ENCODE measurements at places on chromosomes 2 and 18.

- no peak for DNase-seq
Observed at GRCh38 chr2:236661061-236661761, 91.6 kb downstream of the ACKR3 start.

DNA sequence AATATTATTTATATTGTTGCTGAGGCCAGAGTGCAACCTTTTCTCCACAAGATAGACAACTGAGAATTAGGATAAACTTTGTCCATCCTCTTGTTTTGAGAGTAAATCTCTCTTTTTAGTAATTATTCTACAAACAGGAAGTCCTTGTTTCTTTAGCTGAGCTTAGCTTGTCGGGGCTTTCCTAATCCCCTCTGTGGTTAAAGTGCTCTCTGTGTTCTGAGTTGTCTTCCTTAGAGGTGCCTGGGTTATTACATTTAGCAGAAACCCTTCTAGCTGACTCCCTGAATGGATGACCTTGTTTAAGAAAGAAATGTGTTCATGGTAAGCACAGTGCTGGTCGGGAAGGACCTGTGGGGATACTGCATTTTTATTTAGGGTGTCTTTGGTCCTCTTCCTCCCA lies 12.7 kb downstream of the USP39 start:
- DNase-seq = no peak

- no peak for DNase-seq
Observed at GRCh38 chr2:50974940-50975339, 57.0 kb downstream of the NRXN1 start.

- DNase-seq = no peak
Observed at GRCh38 chr2:184517402-184517801, 80.9 kb upstream of the ZNF804A start.

DNA sequence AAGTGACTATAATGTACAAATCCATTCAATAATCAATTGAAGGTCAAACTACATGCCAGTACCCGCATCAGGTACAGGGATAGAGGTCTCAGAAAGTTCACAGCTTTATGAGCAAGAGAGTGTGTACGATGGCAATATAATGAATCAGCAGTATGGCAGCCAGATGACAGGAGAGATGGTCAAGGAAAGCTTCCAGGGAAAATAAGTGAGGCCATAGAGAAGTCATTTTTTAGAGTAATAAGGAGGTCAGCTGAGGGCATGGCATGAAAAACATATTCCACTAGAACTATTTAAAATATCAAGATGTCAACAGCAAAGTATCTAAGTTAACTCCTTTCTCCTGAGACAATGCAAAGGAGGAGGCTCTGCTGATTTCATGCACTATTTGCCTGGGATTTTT lies 108.0 kb downstream of the SLC8A1 start:
- DNase-seq = no peak

All from stimulated activated CD8-positive, alpha-beta memory T cell treated with anti-CD3 and anti-CD28 coated beads, Interleukin-15, amount 100 ng/mL, for 24 hours (primary cell).